Smooth muscle cell of the brain vasculature (primary cell): ENCODE measurements at places on chromosomes 11 and 22.

DNA sequence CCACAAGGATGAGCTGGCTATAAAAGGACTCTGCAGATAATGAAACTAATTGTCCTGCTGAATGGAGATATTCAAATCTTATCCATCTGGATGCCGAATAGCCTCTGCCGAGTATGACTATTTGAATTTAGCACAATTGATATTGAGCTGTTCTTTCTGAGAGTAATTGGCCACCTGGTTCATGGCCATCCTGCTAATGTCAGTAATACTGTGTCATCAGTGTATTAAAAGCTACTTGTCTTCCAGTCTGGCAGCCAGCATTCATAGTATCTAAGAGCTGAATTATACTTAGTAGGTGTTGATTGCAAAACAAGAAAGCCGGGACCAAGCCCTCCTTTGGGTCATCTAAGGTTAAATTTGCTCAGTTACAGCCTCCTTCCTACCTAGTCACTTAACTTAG lies 310.7 kb upstream of the NCAM1 start:
- no peak for DNase-seq

DNA sequence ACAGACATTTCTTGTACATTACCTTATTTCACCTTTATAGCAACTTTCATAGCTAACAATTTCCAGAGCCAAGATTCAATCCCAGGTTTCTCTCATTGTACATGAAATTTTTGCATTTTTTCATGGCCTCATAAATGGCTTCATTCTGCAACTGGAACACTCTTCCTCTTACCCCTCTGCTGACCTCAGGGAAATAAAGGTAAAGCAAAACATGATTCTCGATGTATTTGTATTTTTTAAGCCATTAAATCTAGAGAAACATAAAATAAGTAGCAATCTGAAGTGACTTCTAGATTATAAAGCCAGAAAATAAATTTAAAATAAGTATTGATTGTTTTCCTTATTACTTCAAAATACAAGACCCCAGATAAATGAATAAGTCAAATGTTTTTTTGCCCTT lies at the start of gene OR5T2:
Gene OR5T2, minus strand, starts transcription at position 101 of the 400 bp plus-strand sequence. CDS start 1,193 bp downstream, outside the sequence.
- no peak for DNase-seq

DNA sequence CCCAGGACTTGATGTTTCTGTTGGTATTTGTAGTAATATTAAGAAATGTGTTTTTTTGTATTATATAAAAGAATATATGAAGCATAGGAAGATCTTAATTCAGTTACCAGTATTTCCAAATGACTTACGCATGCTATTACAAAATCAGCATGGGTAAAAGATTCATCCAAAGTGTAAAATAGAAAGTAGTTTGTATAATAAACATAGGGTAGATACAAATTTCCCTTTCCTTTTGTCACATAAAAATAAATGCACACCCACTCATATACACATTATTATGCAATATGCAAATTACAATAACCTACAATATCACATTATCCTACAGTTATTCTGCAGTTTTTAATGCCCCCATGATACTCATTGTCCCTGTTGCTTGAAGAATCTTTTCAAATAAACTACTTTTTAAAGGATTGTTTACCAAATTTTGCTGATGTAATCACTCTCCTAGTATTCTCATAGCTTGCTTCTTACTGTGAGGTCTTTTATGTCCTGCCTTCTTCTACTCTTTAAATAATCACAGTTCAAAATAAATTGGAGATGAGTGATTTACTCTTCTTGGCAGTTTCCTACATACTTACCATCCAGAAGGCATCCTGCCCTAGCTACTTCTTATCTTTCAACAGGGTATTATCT lies 244.0 kb downstream of the CASP12 start:
- no peak for DNase-seq

DNA sequence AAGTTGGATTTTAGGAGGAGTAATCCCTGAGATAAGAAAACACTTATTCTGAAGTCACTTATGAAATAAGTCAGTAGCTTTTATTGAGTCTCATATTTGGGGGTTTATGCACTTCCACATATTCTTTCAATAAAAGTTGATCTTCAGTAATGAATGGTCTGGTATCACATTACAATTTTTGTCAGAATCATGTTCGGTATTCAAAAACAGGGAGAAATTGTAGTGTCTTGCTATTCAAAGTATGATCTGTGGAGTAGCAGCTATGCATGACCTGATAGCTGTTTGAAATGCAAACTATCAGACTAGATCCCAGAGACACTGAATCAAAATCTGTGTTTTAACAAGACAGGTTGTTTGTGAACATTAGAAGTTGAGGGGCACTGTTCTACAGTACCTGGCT lies 857.6 kb downstream of the METTL15 start:
- DNase-seq: no peak

- no peak for DNase-seq
Measured at GRCh38 chr11:35335226-35335625, 84.1 kb downstream of the SLC1A2 start.

DNA sequence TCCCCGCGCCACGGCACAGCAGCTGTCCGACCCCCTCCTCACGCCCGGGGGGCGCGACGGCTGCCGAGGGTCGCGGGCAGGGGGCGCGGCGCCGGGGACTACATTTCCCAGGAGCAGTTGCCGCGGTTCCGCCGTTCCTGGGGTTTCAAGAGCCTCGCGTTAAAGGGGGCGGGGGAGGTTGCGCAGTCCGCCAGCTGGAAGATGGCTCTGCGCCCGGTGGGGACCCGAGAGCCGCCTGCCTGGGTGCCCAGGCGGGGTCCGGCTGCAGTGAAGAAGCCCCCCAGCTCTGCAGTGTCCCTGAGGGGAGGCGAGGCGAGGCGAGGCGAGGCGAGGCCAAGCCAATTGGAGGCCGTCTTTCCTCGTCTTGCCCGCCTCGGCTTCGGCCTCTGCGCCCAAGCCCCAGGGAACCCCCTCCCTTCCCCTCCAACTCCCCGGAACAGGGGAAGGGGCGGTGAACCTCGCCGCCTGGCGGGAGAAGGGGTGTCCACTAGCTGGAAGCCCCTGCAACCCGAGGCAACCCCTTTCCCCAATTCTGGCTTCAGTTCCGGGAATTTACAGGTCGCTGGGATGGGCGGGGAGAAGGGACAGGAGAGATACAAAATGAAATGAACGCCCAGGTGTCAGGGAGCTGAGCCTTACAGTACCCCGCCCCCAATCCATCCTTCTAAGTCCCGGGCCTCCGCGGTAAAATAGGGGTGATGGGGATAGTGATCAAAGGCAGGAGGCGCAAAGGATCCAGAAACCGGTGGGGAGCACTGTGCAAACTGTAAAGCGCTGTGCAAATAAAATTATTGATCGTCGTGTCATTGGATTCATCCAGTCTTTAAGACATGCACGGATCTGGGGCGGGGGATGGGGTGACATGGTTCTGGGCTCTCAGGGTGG lies 5.2 kb upstream of the GCAT start:
- DNase-seq: no peak

- no peak for DNase-seq
Measured at GRCh38 chr11:9753021-9753420, 89.1 kb downstream of the SWAP70 start.

- DNase-seq: peak; percentile 55
Measured at GRCh38 chr11:111694851-111695250, 71.3 kb downstream of the PPP2R1B start.

- DNase-seq: no peak
Measured at GRCh38 chr11:82719361-82720105, 14.1 kb downstream of the FAM181B start.
